ENCODE measurements at places on chromosomes 5 and 9.
A peak's percentile ranks its signal among the peaks of the same experiment; 100 is the strongest.

DNA sequence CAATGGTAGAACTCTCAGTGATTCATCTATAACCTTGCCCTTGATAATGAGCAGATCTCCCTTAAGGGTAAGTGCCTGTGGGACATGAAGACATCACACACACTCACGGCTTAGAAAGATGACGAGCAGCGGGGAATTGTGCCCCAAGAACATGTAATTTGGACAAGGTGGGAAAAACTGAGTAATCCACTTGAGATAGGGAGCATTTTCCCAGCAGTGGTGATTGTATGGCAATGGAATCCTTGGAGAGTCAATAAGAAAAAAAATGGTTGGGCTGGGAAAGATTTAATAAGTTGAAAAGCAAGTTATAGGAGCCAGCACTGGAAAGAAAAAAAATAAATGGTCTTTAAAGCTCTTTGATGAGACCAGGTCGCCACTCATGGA is 193.1 kb downstream of the GLIS3 start:
- no peak for DNase-seq

- no peak for DNase-seq
These were observed 51.5 kb upstream of the MEF2C start for GRCh38 chr5:88934439-88934838.

DNA sequence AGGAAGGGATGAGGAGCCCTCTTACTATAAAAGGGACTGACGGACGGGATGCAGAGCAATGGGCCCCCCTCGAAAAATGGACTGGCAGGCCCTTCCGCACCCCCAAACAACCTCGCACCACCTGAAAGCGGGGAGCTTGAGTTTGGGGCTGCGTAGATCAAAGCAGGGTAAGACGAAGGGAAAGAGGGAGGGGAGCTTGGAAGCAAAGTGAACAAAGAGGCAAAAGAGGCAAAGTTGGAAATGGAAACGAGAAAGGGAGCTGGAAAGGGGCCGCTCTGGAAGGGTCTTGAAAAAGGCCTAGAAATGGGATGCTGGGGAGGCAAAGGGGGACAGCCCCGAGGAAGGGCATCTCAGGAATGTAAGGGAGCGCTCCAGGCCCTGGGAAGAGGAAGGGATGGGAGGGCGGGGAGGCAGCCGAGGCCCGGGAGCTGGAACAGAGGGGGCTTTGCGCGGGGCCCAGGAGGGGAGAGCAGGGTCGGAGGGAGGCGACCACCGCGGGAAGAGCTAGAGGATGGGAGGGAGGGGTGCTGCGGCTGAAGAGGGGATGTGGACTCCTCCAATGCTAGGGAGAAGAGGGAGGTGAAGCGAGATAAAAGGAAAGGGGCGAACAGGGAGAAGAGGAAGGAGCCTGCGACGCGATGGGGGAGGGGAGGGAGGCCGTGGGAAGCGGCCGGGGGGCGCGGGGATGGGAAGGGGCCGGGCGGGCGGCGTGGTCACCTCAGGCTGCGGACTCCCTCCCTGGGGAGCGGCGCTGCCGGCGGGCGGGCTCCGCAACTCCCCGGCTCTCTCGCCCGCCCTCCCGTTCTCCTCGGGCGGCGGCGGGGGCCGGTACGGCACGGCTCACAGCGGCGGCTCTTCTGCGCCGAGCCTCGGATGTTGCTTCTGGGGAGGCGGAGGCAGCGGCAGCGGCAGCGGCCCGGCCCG is 577 bp downstream of the RNF145 start:
- peak; percentile 59 for DNase-seq

- no peak for DNase-seq
These were observed 45.2 kb downstream of the AHRR start for GRCh38 chr5:366541-367357.

GRCh38 chr5:5826911-5827310 is 404.4 kb downstream of the ICE1 start:
- DNase-seq, result no peak

DNA sequence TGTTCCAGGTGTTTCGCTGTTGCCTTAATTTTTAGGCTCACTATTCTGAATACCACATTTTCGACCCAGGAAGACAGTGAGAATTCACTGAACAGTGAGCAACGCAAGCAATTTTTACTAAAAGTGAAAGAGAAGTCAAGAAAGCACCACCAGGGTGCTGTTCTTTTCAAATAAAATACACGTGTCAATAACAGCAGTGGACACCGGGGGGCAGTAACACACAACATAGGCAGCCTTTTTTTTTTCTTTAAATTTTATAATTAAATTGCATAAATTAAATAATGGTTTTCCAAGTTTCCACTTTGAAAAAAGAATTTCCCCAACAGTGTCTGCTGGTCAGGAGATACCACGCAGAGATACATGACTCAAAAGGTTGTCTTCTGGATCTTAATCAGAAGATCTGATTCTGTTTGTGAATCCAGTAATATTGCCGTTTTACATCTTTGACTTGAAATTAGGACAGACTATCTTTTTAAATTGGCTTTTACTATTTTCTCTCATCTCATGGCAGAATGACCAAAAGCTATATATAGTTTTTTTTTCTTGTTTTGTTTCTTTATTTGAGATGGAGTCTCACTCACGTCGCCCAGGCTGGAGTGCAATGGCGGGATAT is 47.1 kb upstream of the SH3GL2 start:
- peak; percentile 46 for DNase-seq

- peak; percentile 84 for DNase-seq
These were observed 99.0 kb downstream of the GTF3C4 start for GRCh38 chr9:132768932-132769905.

DNA sequence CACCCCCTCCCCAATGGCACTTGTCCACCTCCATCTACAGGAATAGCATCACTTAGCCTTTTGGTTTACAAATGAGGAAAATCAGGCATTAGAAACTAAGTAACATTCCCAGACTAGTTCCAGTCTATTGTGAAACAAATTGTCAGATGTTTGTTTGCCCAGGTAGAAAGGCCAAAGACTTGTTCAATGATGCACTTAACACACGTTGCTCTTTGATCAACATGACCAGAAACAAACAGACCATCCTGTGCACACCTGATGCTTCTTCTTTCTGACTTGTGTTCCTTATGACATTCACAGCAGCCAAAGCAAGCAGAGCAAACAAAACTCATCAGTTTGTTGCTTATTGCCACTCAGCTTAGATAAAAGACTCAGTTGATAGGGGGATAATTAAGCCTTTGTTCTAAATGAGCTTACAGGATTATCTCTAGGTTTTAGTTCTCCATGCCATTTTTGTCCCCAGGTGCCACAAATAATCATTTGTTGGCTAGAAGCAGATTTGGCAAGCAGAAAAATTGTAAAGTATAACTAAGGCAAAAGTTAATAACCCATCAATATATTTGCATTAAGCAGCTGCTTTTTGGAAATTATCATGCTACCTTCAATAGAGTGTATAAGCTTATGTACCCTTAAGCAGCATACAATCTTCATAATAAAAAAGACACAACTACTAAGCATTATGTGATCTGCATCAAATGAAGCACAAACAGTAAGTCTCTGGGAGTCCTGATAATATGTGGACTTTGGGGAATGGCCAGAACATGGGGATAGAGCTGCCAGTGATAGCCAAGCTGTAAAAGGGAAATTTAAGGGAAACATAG is 26.3 kb upstream of the FST start:
- no peak for DNase-seq

GRCh38 chr5:131265311-131265803 is 1.5 kb downstream of the CDC42SE2 start:
- DNase-seq, result no peak

DNA sequence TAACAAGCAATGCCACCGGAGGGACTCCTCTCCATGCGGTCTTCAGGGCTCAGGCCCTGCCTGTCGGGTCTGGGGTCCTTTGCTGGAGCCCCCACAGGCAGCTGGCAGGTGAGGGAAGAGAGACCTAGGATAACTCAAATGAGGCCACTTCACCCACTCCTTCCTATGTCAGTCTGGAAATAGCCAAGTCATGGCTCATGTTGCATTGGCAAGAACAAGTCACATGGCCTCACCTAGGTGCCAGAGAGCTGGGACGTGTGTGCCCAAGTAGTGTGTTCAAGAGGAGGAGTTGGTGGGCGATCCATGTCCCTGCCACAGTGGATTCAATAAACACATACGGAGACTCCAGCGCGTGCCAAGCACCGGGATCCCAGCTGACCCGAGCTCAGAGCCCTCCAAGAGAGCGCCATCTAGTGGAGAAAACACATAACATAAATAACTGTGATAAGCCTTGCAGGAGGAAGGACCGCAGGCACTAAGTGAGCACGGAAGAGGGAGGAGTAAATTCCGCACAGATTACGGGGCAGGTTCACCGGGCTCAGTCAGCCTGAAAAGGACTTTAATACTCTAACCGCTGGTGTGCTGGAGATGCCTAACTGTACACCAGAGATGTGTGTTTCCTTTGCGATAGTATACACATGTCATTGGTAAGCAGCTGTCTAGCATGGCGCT is 580.8 kb downstream of the CCDC171 start:
- peak; percentile 50 for DNase-seq

- DNase-seq, result no peak
These were observed 23.9 kb downstream of the SLC46A2 start for GRCh38 chr9:112866662-112867274.

DNA sequence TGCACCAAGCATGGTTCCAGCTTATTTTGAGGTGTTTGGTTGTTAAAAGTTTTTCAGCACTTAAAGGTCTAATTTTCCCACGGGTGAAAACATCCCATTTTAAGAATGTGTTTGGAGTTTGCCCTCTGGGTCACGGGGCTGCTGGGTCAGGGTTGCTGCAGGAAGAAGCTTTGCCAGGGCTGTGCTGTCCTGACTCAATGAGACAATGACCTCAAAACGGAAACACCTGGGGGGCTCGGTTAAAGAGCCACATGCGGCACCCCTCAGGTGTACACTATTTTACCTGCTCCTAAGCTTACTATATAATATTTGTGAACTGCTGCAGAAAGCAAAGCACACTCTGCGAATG is 27.6 kb downstream of the UBE2QL1 start:
- no peak for DNase-seq

GRCh38 chr9:113796646-113797426 is 79.3 kb upstream of the ZNF618 start:
- DNase-seq, result no peak

DNA sequence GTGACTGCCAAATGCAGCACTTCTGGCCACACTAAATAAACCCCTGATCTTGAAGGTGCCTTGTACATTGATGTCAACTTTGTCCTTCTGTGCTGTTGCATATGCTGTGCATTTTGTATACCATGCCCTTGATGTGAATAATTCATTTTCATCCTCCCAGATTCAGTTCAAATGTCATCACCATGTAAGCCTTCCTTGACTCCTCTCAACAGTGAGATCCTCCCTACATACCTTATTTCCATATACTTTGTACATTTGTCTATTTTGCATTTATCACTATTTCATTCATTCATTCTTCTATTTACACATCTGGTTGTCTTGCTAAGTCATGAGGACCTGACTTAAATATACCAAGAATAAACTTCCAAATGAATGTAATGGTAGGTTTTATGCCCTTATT is 273.2 kb upstream of the EFNA5 start:
- DNase-seq, result no peak

DNA sequence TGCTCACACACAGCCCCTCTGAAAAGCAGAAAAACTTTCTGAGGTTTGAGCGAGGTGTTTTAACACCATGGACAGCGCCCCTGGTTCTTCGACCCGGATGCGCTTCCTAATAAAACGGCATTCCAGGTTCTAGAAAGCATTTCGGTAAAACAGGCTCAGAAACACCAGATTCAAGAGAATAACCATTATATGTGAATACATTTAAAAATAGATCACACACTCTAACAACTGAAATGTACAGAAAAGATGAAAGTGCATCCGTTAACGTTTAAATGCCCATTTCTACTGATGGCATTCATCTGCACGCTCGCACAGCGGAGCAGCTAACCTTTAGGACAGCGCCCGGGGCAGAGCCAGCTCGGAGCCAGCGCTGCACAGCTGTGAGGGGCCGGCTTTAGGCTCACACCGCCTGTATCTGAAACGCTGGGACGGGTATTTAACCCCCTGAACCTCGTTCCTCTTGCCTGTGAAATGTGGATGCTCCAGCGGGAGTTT is 26.3 kb upstream of the TENT4A start:
- DNase-seq, result peak; percentile 62

- DNase-seq, result no peak
These were observed 52.5 kb upstream of the NCS1 start for GRCh38 chr9:130119519-130120298.

GRCh38 chr5:1105350-1106265 is 6.3 kb downstream of the SLC12A7 start:
- no peak for DNase-seq

DNA sequence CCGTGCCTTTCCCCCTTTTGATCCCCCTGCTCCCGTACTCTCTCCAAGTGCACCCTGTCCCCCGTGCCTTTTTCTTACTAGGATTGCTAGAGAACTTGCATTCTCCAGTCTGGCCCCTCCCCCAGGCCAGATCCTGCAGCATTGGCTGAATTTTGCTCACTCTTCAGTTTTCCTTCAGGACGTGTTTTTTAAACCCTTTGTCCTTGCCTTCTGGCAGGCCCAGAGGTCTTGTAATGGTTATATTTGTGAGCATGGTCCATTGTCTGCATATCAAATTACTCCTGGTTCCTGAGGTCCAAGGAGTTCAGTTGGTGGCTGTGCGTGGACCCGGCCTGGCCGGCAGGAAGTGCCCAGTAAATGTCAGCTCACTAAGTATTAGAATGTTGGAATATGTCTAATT is 606 bp downstream of the TBC1D13 start:
- DNase-seq, result peak; percentile 48

DNA sequence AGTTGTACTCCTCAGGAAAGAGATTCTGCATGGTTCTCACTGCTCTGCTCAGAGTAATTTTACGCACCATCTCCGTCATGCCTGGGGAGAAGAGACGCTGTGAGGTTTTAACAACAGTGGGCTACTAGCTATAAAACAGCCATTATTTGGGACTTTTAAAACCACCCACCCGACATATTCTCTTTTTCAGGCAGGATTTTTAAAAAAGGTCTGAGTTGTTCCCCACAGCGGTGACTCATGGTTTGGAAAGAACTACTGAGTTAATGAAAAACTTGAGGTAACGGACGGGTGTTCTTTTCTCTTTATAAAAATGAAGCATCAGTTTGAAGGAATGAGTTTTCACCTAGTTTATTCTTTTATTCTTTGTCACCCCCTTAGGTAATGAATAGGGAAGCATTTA is 61.3 kb downstream of the TTLL11 start:
- no peak for DNase-seq

DNA sequence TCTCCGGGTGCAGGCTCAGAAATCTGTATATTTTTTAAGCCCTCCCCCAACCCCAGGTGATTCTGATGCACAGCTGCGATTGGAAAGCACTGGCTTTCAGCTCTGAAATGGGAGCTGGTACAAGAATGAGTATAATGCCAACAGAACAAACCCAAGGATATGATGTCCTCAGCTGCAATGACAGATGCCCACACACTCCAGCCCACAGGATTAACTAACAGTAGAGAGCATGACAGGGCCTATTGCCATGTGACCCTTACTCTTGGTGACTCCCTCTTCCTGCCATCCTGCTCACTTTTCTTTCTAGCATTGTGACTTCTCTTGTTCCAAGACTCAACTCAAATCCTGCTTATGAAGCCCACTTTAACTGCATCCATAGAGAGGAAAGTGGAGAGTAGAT is 174.5 kb downstream of the FGF18 start:
- no peak for DNase-seq
